Activated CD4-positive, alpha-beta memory T cell treated with anti-CD3 and anti-CD28 coated beads, Interleukin-2, amount 10 ng/mL, durations not matched to agents 7 days and 5 days (primary cell): ENCODE measurements at places on chromosomes 7 and 10. TPM values are rescaled to one million over a fixed set of nuclear protein-coding genes. Genes with fewer than 3 reads are reported as not detected.
A peak's percentile ranks its signal among the peaks of the same experiment; 100 is the strongest.

DNA sequence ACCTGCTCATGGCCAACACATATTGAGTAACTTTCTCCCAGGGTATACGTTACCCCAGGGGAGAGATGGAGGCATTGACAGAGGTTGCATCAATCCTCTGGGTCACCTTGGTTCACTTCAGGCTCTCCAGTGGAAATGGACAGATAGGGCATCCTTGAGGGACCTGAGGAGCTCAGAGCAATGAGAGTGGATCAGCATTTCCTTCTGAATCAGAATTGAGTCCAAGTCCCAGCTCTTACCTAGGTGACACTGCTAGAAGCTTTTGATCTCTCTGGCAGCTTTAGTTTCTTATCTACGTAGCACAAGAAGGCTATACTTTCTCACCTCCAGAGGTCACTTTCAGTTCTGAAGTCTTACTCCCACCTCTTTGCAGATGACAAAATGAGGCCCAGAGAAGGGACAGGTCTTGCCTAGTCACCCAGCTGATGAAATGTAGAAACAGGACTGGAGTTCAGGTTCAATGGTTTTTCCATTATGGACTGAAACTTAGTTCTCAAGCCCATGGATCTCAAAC, 35.2 kb downstream of the PANK1 start:
- DNase-seq: no peak
- H3K27ac ChIP-seq: no peak overlapping the region
- peaks cover 6% of the 10 kb centered on the region for H3K4me1 ChIP-seq

- no peaks in the 10 kb centered on the region for H3K4me1 ChIP-seq
- H3K4me3 ChIP-seq: no peak overlapping the region
- no peaks in the 10 kb centered on the region for H3K36me3 ChIP-seq
- DNase-seq: no peak
- no peak overlapping the region for H3K27ac ChIP-seq
Observed at GRCh38 chr7:32206987-32207386, 136.8 kb upstream of the PDE1C start.

DNA sequence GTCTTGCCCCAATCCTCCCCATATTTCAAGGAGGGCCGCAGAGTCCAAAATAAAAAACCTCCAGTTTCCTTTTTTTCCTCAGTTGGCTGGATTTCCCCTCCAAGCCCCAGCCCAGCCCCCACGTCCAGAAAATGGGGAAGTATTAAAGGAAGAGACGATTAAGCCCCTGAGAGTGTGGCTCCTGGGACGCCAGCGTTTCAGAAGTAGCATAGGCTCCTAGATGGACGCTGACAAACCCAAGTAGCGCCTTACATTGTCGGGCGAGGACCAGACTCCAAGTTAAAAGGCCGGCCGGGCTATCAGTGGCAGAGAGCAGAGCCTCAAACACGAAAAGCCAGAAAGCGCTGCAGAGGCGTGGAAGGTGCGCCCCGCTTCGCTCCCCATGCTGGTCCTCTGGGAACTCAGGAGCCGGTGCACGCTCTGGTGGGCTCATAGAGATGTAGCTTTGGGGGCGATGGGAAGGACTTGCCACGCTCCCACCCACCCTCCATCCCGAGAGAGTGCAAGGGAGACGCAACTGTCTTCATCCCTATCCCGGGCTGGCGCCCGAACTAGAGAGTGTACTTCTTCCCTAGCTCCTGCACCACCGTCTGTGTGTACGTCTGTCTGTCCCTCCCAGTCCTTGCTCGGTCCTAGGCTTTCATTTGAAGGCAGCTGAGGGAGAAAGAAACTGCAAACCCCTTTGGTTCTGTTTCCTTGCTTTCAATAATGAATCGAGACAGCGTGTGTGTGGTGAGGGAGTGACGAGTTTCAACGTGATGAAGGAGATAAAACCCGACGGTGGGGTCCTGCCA, 6.3 kb upstream of the EMX2 start:
- peaks cover 3% of the 10 kb centered on the region for H3K4me1 ChIP-seq
- no peak overlapping the region for H3K27ac ChIP-seq
- H3K4me3 ChIP-seq: no peak overlapping the region
- DNase-seq: no peak
- peaks cover 84% of the 10 kb centered on the region for H3K27me3 ChIP-seq

- H3K27ac ChIP-seq: no peak overlapping the region
- DNase-seq: no peak
- H3K4me1 ChIP-seq: no peaks in the 10 kb centered on the region
- H3K4me3 ChIP-seq: no peak overlapping the region
- H3K36me3 ChIP-seq: no peaks in the 10 kb centered on the region
Observed at GRCh38 chr7:134532180-134532953, 5.0 kb downstream of the AKR1B10 start.

- H3K27me3 ChIP-seq: no peaks in the 10 kb centered on the region
- H3K27ac ChIP-seq: no peak overlapping the region
- H3K4me1 ChIP-seq: no peaks in the 10 kb centered on the region
- no peaks in the 10 kb centered on the region for H3K36me3 ChIP-seq
- no peak overlapping the region for H3K4me3 ChIP-seq
- DNase-seq: no peak
Observed at GRCh38 chr10:34933676-34934075, 118.6 kb upstream of the PARD3 start.

DNA sequence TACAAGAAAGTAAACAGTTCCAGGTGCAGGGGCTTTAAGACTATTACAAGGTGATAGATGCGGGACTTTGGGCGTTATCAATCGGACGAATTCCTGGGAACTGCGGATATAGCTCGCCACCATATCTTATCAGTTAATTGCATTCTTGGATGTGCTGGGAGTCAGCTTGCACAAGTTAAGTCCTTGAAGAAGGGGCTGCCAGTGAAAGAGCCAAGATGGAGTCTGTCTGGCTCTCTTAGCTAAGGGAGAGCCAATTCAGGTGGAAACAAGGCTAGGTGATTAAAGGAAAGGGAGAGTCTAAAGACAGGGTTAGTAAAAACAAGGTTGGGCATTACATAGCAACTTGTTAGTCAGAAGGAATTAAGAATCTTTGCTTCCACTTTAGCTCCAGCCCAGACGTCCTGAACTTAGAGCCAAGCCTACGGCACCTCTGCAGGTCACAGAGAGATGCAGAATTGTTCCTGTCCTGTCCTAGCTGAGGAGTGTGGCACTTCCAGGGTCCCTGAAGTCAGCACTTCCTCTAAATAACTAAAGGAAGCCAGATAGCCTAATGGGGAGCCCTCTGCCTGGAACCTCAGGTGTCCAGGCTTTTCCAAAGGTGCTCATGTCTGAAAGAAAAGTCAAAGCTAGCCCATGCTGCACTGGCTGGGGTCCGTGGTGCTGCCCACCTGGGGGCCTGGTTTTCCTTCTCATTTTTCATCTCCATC, 17.3 kb downstream of the ZC3HAV1 start:
- DNase-seq: no peak
- peak overlapping the region; percentile 92 for H3K27ac ChIP-seq
- no peaks in the 10 kb centered on the region for H3K27me3 ChIP-seq
- H3K36me3 ChIP-seq: peaks cover 90% of the 10 kb centered on the region
- peak overlapping the region; percentile 78 for H3K4me3 ChIP-seq
- H3K4me1 ChIP-seq: peaks cover 88% of the 10 kb centered on the region

GRCh38 chr10:95493862-95494261, 67.3 kb downstream of the SORBS1 start:
- H3K27me3 ChIP-seq: no peaks in the 10 kb centered on the region
- no peak for DNase-seq
- no peaks in the 10 kb centered on the region for H3K4me1 ChIP-seq

DNA sequence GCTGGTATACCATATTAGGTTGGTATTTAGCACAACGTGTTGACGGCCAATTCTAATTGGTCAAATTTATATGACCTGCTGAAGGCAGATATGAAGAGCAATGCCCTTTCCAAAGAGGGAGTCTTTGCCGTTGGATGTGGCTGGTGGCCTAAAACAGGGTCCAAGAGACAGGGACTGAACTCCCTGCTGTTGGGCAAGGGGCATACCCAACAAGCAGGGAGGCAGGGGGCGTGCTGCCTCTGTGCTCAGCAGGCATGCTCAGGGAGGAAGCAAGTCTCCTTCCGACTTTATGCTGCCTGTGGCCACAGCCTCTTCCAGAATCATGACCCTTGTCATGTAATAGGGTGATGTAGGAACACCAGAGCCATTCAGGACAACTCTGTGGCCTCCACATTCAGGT, 167.7 kb upstream of the NPVF start:
- H3K27me3 ChIP-seq: peaks cover 10% of the 10 kb centered on the region
- no peak overlapping the region for H3K4me3 ChIP-seq
- no peaks in the 10 kb centered on the region for H3K4me1 ChIP-seq
- no peak overlapping the region for H3K27ac ChIP-seq

DNA sequence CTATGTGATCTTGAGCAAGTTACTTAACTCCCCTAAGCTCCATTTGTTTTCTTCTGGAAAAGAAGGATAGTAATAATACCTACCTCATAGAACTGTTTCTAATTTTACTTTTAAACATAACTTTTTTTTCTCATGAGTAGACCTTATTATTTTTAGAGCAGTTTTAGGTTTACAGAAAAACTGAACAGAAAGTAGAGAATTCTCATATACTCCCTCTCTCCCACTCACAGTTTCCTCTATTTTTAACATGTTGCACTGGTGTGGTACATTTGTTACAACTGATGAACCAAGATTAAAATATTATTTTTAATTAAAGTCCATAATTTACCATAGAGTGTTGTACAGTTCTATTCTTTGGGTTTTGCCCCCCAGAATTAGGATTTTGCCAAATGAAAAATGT, 221.3 kb upstream of the CSTF2T start:
- no peaks in the 10 kb centered on the region for H3K36me3 ChIP-seq
- H3K4me3 ChIP-seq: no peak overlapping the region
- no peaks in the 10 kb centered on the region for H3K27me3 ChIP-seq
- DNase-seq: no peak
- H3K4me1 ChIP-seq: no peaks in the 10 kb centered on the region
- H3K27ac ChIP-seq: no peak overlapping the region

GRCh38 chr7:79806161-79806734, 328.4 kb upstream of the GNAI1 start:
- H3K27me3 ChIP-seq: no peaks in the 10 kb centered on the region
- no peak overlapping the region for H3K27ac ChIP-seq
- H3K4me3 ChIP-seq: no peak overlapping the region
- H3K4me1 ChIP-seq: no peaks in the 10 kb centered on the region
- DNase-seq: no peak

DNA sequence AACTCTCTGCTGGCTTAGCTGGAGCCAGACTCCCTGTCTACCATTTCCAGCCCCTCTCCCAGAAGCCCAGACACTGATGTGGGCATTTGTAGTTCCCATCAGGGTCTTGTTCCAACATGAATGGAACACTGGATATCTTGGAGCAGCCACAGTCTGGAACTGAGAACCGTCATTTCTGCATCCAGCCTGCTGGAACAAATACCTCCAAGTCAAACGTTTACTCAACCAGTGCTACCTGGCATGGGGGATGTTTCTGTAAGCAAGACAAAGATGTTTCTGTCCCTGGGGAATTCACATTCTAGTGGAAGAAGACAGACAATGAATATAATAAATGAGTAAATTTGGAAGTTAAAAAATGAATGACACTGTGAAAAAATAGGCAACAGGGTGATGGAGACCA, 70.8 kb upstream of the ZNF438 start:
- peaks cover 40% of the 10 kb centered on the region for H3K4me1 ChIP-seq
- DNase-seq: no peak
- H3K27ac ChIP-seq: no peak overlapping the region
- no peaks in the 10 kb centered on the region for H3K36me3 ChIP-seq

DNA sequence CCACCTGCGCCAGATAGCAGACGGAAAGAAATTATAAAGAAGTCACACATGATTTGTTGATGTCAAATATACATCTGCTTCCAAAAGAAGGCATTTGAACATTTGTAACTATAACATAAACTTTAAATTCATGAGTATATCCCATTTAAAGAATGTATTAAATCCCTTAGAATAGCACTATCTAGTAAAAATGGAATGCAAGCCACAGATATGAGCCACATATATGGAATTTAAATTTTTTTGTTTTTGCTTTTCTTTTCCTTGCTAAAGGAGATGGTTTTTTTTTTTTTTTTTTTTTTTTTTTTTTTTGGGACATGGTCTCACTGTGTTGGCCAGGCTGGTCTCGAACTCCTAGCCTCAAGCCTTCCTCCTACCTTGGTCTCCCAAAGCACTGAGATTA, 730.8 kb downstream of the PHTF2 start:
- H3K27me3 ChIP-seq: no peaks in the 10 kb centered on the region
- no peaks in the 10 kb centered on the region for H3K4me1 ChIP-seq
- no peak overlapping the region for H3K27ac ChIP-seq
- H3K4me3 ChIP-seq: no peak overlapping the region

DNA sequence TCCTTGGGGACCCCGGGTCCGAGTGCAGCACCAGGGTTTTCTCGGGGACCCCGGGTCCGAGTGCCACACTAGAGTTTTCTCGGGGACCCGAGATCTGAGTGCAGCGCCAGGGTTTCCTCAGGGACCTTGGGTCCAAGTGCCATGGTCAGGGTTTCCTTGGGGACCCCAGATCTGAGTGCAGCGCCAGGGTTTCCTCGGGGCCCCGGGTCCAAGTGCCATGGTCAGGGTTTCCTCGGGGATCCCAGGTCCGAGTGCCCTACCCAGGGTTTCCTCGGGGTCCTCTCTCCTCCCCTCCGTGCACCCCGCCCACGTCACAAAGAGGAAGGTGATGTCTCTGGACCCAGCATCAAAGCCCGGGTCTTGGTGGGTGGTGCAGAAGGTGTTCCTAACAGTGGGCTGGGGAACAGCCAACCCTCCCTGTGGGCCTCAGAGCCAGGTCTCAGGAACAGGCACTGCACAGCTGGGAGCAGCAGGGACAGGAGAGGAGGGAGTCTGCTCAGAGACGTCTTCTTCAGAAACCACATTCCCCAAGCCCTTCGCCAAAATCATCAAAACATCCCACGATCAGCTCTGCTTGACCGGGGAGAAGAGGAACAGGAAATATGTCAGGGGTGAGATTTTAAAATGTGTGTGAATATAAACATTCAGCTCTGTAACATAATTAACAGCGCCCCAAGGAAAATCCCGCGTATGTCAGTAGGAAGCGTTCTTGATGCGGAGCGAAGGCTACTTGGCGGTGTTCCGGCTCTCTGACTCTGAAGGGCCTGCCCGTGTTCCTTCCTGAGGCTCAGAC, 540.7 kb downstream of the DNAJB6 start:
- H3K27me3 ChIP-seq: peaks cover 2% of the 10 kb centered on the region
- peaks cover 5% of the 10 kb centered on the region for H3K36me3 ChIP-seq
- H3K4me3 ChIP-seq: no peak overlapping the region
- peaks cover 12% of the 10 kb centered on the region for H3K4me1 ChIP-seq

DNA sequence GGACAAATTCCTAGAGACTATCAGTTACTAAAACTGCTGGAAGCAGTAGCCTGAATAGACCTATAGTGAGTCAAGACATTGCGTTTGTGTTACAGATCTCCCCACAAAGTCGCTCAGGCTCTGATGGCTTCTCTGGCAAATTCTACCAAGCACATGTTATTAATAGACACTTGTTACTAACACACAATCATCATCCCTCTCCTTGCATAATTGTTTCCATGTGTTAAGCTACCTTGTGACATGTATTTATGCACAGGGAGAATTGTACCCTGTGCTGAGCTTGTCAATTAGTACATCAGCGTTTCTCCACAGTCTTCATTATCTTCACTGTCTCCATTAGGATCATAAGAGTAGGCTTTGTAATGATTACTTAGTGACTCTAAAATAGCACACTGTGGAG, 31.2 kb downstream of the DYNC2I1 start:
- peaks cover 9% of the 10 kb centered on the region for H3K36me3 ChIP-seq
- no peaks in the 10 kb centered on the region for H3K27me3 ChIP-seq
- H3K4me3 ChIP-seq: no peak overlapping the region

The ANXA8L1 gene
- total RNA-seq: 0.45 TPM

The SPDYE17 gene
- total RNA-seq: not detected

The MYO1G gene
- 572 TPM for total RNA-seq

The FRMPD2 gene
- not detected for total RNA-seq

The SDK1 gene
- 0.03 TPM for total RNA-seq

The BTBD16 gene
- not detected for total RNA-seq

The SPDYE18 gene
- 1.4 TPM for total RNA-seq
